ENCODE measurements at places on chromosomes 2 and 18.

- no peak for DNase-seq
Measured at GRCh38 chr2:45483997-45484396, 127.1 kb downstream of the SRBD1 start.

- no peak for DNase-seq
Measured at GRCh38 chr2:194550702-194551101, 1106.3 kb upstream of the SLC39A10 start.

GRCh38 chr2:224101820-224102630 lies 62.9 kb upstream of the SERPINE2 start:
- no peak for DNase-seq

DNA sequence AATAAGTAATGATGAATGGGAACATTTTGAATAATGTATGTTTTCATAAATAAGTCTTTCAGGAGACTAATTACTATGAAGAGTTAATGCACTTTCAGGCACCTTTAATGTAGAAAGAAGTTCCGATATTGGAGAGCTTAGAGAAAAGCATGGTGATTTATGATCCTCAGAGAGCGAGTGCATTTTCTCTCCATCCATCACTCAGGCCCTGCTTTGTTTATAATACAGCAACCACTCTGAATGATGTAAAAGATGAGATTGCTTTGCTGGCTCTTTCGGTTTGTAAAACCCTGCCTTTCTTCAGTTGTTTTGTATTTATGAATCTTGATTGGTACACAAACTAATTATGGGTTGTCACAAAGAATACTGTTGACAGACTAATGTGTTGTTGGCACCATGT lies 132.0 kb downstream of the NYAP2 start:
- DNase-seq: no peak

GRCh38 chr2:95110395-95110794 lies 11.2 kb downstream of the MRPS5 start:
- DNase-seq: no peak
